Tibial artery (tissue), 4 donors: ENCODE measurements at places on chromosomes 12 and 14.

DNA sequence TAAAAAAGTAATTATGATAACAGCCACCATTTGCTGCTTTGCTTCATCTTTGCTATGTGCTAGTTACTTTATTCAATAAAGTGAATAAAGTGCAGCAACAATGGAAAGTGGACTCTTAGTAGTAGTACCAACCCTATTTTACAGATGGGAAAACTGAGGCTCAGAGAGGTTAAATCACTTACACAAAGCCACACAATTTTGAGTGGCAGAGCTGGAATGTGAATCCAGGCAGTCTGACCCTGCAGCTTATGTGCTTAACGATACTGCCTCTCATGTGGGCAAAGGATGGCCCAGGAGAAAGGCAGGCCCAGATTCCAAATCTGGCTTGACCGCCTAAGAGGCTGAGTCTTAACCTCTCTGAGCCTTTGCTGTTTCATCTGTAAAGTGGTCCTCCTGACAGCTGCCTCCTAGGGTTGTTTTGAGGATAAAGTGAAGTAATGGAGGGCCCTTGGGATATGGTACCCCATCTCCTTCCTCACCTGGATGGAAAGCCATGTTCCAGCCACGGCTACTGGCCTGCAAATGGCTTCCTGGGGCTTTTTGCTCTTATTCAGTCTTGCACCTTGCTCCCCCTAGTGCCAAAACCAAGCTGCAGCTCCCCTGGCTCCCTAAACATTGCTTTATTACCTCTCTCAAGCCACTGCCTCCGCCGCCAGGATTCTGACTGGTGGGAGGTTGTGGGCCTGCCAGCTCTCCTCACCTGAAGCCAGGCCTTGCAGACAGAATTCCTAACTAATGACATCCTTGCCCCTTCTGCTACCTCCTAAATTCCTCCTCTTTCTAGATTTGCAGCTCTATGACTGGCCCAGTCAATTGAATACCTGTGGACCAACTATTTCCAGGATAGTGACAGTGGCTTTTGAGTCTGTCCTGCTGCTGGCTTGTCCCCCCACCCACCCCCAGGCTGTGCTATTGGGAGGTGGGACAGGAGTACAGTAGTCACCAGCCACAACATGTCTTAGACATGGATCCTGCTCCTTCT lies 283.3 kb upstream of the PWP1 start:
- no peaks in the 10 kb centered on the region for H3K4me1 ChIP-seq
- no peaks in the 10 kb centered on the region for H3K36me3 ChIP-seq
- H3K27ac ChIP-seq: no peak overlapping the region
- DNase-seq: no peak

GRCh38 chr12:25326326-25326725 lies 75.6 kb upstream of the KRAS start:
- H3K27ac ChIP-seq: no peak overlapping the region
- H3K4me1 ChIP-seq: no peaks in the 10 kb centered on the region
- H3K36me3 ChIP-seq: no peaks in the 10 kb centered on the region
- no peaks in the 10 kb centered on the region for H3K27me3 ChIP-seq

DNA sequence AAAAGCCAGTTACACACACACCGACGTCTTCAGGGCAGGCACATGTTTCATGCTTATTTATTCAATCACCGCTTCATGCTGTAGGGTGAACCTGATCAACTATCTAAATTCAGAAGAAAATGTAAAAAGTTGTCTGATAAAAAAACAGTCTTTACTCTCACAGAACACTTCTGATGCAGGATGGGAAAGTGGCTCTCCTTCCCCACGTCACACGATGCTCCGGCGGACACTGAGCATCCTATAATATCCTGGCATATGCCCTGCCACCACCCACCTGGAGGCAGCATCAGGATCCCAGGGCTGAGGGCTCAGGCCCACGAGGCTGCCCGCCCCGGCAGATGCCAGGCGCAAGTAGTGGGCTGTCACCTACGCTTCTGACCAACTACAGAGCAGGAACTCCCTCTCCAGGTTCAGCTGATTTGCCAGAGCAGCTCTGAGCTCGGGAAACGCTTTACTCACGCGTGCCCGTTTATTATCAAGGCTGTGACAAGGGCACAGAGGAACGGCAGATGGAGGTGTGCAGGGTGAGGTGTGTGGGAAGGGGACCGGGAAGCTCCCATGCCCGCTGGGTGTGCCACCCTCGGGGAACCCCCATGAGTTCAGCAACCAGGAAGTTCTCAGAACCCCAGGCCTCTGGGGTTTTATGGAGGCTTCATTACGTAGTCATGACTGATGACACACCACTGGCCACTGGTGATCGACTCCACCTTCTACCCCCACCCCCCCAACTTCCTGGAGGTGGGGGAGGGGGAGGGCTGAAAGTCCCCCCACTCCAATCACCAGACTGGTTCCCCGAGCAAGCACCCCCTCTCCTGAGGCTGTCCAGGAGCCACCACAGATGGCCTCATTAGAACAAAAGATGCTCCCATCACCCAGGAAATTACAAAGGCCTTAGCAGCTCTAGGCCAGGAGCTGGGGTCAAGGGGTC lies 32.1 kb downstream of the SLC15A4 start:
- DNase-seq: no peak
- H3K27me3 ChIP-seq: no peaks in the 10 kb centered on the region
- H3K4me3 ChIP-seq: no peak overlapping the region
- peaks cover 46% of the 10 kb centered on the region for H3K36me3 ChIP-seq

DNA sequence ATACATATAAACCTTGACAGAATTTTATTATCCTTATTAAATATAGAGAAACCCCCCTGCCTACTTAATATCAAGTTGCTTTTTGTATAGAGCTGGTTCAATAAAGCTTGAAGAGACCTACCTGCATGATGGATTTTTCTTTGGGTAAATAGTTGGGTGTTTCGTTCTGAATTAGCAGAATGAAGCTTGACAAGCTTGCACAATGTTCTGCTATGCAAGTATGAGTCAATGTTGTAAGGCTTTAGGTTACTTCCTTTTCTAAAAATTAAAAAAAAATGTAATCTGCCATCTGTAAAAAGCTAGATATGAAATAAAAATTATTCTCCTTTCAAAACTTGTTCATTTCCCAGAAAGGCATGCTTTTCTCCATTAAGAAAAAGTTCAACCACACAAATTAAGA lies 1662.6 kb upstream of the SEL1L start:
- DNase-seq: no peak
- no peak overlapping the region for H3K27ac ChIP-seq
- no peak overlapping the region for H3K4me3 ChIP-seq
- H3K4me1 ChIP-seq: no peaks in the 10 kb centered on the region

GRCh38 chr12:48838048-48838447 lies 13.9 kb downstream of the DDX23 start:
- no peak overlapping the region for H3K4me3 ChIP-seq
- no peaks in the 10 kb centered on the region for H3K27me3 ChIP-seq
- peaks cover 70% of the 10 kb centered on the region for H3K36me3 ChIP-seq

DNA sequence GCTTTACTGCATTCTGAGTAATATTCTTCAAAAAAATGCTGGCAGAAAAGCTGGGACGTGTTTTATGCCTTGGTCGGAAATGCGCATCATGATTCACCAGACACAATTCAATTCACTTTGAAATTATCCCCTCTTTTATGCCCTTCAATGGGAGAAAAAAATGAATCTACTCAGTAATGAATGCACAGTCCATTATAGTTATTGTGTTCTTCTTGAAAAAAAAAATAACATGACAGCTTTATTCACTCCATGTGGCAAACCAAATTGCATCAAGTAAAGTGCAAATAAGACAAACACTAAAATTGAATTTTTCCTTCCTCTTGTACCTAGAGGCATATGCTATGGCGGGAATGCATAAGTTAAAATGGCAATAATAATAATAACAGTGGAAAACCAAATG lies 159.4 kb upstream of the IFNG-AS1 start:
- H3K4me3 ChIP-seq: no peak overlapping the region
- H3K4me1 ChIP-seq: no peaks in the 10 kb centered on the region
- H3K27me3 ChIP-seq: no peaks in the 10 kb centered on the region
- no peaks in the 10 kb centered on the region for H3K36me3 ChIP-seq
